Neural crest cell (in vitro differentiated cells): ENCODE measurements at places on chromosomes 12 and 14. TPM values are rescaled to one million over a fixed set of nuclear protein-coding genes. Genes with fewer than 3 reads are reported as not detected.

- no peak for DNase-seq
Measured at GRCh38 chr14:42862114-42862513, 1255.4 kb downstream of the LRFN5 start.

- no peak for DNase-seq
Measured at GRCh38 chr12:50894241-50894640, 51.5 kb downstream of the TMPRSS12 start.

DNA sequence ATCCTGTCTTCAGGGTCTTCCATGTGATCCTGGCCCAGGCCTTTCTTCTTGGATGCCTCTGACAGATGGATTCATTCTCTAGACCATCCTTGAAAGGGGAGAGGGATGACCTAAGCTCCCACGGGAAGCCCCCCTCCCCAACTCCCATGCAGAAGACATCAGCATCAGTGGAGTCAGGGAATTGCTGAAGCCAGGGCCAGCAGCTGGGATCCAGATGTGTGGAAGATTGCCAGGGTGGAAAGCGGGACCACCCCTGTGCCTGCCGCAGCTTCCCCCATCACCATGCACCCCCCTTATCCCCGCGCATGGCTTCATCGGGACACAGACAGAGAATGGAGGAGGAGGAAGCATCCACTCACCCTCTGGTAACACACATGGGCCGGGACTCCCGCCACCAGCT is 183.6 kb upstream of the PRMT8 start:
- no peak for DNase-seq

- no peak for DNase-seq
Measured at GRCh38 chr12:85755760-85756159, 80.4 kb downstream of the RASSF9 start.

DNA sequence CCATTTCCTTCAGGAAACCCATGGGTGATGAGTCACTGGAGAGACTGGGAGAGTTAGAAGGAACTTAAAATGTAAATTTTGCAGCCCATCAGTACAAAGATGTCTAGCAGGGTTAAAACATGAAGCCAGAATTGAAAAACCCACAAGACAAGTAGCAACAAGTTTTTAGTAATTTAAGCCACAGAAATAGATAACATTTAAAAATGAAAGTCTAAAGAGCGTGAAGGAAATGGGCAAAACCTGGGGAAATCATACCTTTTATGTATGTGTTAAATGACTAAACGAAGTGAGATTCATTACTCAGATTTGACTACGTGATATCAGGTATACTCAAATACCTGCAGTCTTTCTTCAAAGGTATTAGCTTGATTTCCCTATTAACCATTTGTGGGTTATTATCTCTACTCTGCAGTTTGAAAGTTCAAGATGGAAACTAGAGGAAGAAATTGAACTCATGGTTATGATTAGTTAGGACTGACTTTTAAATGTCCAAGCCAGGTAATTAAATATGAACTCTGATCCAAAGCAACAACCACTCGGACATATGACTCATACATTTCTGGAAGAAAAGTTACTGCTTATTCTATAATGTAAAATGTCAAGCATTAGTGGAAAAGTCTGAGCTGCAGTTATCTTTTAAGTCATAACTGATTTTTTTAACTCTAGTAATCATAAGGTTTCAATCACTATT is 84.1 kb downstream of the ITPR2 start:
- DNase-seq: no peak

GRCh38 chr14:68589447-68590200 is 203.2 kb downstream of the ZFP36L1 start:
- no peak for DNase-seq

GRCh38 chr14:50531595-50532501 is 521 bp downstream of the MAP4K5 start:
- DNase-seq: peak; percentile 46

DNA sequence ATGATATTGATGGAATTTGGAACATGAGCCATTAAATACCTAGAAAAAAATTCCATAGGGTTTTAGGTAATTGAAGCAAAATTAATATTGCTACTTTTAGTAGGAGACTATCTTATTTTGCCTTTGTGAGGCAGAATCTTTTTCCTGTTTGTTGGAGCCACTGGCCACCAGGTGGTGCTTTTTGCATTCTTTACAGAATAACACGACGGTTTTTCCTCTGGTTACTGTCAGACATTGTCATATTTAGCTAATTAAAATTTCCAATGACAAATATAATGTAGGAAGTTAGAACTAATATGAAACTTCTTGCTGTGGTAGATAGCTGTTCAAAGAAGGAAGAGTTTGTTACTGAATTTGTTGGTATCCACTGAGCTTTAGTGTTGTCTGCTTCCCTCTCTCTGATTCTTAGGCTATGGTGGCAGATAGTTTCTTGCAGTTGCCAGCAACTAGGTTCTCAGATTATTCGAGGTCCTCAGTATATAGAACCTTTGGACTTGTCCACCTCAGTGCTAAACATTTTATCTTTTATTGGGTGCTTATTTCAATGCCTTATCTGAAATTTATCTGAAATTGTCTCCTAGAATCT is 25.7 kb downstream of the RAB21 start:
- no peak for DNase-seq

GRCh38 chr12:15050659-15051058 is 77.8 kb downstream of the PDE6H start:
- no peak for DNase-seq

GRCh38 chr12:52023976-52024688 is 17.4 kb downstream of the TAMALIN start:
- no peak for DNase-seq

DNA sequence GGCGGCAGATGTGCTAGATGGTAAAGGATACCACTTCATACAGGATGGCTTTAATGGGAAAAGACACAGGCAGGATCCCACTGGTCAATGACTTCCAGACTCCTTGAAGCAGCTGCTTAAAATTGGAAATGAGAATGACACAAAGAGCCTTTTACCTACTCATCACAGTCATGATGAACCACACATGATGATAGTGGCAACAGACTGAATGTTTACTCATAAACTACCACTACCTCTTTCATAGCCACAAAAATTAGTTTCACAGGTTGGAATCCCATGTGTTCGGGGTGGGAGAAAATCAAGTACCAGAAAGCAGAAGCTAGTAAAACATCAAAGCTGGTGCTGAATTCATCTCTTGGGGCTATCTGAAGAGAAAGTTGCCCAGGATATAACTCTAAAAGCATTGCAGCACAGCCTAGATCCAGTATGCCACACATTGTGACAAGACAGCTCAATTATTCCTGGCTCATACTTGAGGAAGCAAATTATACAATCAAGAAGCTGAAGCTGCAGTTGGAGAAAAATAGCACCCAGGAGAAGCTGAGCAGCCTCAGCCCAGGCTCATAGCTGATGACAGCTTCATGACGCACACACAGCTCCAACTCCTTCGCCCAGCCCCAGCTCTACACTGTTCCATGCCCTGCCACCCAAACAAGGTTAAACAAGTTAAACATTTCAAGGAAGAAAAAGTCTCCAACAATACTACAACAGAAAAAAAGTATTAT is 29.0 kb upstream of the C12orf50 start:
- no peak for DNase-seq

DNA sequence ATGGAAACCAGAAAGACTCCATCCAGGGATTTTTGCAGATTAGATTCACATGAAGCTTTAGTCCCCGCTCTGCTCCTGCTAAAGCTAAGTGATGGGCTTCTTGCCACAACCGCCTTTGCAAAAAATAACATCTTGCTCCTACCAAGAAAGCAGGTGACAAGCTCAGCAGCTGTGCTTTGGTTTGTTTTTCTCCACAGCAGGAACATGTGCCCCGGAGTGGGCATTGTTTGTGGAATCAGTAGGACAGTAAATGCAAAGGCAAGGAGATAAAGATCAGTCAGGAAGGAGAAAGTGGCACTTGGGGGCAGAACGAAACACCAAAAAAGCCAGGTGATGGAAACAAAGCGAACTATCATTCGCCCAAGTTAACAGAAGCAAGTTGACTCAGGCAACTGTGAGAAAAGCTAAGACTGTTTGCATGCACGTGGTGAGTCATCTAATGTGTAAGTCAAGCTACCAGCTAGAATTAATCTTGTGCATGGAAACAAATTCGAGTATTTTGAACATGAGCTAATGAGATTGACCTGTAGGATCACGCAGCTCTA is 165.5 kb upstream of the PLXNC1 start:
- DNase-seq: no peak

DNA sequence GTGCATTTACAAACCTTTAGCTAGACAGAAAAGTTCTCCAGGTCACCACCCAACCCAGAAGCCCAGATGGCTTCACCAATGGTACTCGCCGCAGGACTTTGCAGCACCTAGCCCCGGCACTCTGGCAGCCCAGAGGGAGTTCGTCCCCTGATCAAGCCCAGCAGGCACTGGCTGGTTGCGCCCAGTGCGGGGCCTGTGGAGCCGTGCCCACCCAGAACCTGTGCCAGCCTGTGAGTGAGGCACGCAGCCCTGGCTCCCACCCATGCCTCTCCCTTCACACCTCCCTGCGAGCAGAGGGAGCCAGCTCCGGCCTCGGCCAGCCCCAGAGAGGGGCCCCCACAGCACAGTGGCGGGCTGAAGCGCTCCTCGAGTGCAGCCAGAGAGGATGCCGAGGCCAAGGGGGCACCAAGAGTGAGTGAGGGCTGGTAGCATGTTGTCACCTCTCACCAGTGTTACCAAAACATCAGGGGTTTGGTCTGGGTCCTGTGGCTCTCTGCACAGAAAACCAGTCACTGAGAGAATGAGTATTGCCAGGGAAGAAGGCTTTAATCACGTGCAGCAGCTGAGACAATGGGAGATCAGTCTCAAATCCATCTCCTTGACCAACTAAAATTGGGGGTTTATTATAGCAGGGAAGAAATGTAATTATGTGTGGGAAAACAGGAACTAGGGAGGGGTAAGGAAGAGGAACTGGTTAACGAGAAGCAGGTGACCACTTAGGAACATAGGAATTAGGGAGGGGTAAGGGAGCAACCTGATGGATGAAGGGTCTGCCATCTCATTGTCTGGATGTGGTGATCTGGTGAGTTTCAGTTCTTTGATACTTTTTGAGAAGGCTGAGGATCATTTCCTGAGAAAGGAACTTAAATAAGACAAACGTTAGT is 151.3 kb downstream of the NUBPL start:
- no peak for DNase-seq

DNA sequence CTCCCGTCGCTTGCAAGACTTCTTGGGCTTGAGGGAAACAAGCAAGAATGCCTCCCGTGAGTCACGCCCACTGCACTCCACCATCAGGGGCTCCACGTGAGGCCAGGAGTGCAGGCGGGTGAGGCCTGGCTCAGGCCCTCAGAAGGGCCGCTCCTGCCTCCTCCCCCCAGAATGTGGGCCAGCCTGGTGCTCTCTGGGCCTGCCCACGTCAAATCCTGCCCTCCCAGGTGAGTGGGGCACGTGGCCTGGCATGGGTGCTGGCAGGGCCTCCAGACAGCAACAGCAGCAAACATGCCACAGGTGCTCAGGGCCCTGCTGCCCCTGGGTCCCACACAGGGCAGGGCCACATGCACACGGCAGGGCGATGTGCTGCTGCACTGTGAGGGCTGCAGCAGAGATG is 30.6 kb upstream of the BTBD6 start:
- no peak for DNase-seq

- DNase-seq: no peak
Measured at GRCh38 chr14:41925409-41925808, 318.7 kb downstream of the LRFN5 start.

- no peak for DNase-seq
Measured at GRCh38 chr12:41992022-41992421, 152.7 kb downstream of the GXYLT1 start.

DNA sequence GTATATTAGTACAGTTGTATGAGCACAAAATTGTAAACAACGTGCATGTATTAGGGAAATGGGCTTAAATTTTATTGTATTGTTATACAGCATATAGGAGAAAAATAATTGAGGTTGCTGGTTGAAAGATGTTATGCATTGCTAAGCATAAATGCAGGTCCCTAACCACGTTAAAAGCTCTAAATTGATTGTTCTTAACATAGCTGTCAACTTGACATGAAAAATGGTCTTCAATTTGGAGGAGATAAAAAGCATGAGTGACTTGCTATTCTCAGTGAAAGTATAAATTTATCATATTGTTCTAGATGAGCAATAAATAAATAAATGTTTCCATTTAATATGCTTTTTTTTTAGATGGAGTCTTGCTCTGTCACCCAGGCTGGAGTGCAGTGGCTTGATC is 506.6 kb upstream of the ATXN7L3B start:
- DNase-seq: no peak

GRCh38 chr12:102927220-102927619 is 10.2 kb upstream of the PAH start:
- no peak for DNase-seq

- DNase-seq: no peak
Measured at GRCh38 chr12:89859508-89860220, 151.0 kb upstream of the ATP2B1 start.

DNA sequence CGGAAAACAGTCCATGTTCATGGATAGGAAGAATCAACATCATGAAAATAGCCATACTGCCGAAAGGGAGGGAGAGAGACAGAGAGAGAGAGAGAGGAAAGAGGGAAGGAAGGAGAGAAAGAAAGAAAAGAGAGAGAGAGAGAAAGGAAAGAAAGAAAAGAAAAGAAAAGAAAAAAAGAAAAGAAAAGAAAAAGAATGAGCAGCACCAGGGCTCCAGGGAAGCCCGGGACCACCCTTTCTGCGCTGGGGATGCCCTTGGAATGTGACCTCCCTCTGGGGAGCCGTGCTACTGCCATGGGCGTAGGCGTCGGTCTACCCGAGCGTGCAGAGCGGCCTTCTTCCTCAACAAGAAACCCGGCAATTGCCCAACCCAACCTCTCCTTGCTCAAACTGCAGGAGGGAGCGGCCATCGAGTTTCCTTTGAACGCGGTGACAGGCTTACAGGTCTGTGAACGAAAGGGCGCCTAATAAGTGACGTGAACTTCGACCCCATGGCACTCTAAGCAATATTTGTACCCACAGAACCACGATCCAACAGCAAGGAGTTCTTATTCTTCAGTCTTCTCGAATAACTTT is 16.9 kb downstream of the OR6S1 start:
- DNase-seq: peak; percentile 29

- no peak for DNase-seq
Measured at GRCh38 chr12:18045446-18045992, 44.5 kb downstream of the RERGL start.

DNA sequence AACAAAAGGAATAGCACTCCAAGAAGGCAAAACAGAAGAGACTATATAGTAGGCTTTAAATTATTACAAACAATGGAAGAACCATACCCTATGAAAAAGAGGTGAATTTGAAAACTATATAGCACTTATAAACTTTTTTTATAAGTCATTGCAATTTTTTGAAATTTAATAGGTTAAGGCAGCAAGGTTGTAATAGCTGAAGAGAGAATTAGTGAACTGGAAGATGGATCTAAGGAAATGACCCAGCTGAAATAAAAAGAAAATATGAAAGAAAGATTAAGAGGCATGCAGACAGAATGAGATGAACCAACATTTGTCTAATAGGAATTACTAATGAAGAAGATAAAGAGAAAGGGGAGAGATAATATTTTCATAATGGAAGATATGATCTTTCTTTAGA is 9.8 kb downstream of the TESC start:
- DNase-seq: no peak

NR1H4 gene
- not detected in 2 replicates for total RNA-seq

RNASE4 gene
- 2.6 TPM in 2 replicates for total RNA-seq

KRT80 gene
- not detected in 2 replicates for total RNA-seq

POMT2 gene
- 46.0 and 46.8 TPM in 2 replicates for total RNA-seq

CHGA gene
- total RNA-seq: 3.0 and 4.3 TPM in 2 replicates

BBOF1 gene
- total RNA-seq: 2.7 and 3.1 TPM in 2 replicates

CD27 gene
- total RNA-seq: not detected in 2 replicates

SDR9C7 gene
- not detected in 2 replicates for total RNA-seq

SLC7A7 gene
- total RNA-seq: 0.54 and 0.64 TPM in 2 replicates

CCDC38 gene
- total RNA-seq: 0.18 TPM in 1 of 2 replicates, not detected in the other

LBHD2 gene
- total RNA-seq: not detected in 2 replicates

MIP gene
- total RNA-seq: not detected in 2 replicates

AKAP5 gene
- 1.3 and 1.4 TPM in 2 replicates for total RNA-seq

PLEKHG7 gene
- total RNA-seq: not detected in 2 replicates
